ENCODE measurements at places on chromosomes 3 and 15.

GRCh38 chr3:111928613-111929012, 50.2 kb upstream of the ABHD10 start:
- no peak for DNase-seq

GRCh38 chr3:31219131-31219843, 313.4 kb upstream of the STT3B start:
- no peak for DNase-seq

GRCh38 chr15:40274350-40275274, 8.3 kb downstream of the ANKRD63 start:
- peak; percentile 73 for DNase-seq

DNA sequence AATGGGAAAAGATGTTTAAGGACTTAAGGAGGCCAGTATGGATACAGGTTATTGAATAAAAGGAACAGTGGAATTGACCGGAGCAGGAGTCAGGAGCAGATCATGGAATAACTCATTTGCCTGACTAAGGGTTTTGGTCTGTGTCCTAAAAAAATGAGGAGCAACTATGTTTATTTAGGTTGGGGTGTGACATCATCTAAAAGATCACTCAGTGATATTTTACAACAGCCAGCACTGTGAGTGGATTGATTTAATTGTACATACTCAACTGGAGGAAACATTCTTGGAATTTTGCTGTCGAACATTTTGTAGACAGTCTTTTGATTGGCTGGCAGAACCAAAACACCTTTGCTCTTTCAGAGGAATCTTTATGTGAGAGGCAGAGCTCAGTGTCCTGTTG, 348.6 kb upstream of the CDIN1 start:
- DNase-seq: no peak

GRCh38 chr3:98761643-98762229, 1.4 kb upstream of the ST3GAL6 start:
- no peak for DNase-seq

DNA sequence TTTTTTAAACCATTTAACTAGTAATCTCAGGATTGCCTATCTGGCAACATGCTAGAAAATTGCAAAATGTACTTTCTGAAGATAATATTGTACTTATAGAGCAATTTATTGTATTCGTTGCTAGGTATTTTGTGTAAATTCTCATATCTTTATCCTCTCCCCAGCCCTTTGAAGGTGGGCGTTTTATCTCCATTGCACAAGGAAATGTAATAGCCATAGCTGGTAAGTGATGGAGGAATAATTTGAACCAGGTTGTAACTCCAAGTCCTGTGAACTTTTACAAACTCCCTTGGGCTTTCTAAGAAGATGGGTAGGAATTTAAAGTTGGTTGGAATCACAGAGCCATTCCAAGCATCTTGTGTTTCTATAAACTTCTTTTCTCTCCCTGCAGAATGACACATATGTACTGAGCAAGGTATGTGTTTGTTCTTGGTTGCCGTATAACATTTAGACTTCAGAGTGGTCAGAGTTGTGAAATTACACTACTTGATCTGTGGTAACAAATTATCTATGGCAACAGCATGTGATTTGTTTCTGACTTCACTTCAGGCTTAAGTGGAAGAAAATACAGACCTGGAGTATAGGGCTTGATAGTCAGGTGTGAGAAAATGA, 170.9 kb downstream of the AKAP13 start:
- no peak for DNase-seq

DNA sequence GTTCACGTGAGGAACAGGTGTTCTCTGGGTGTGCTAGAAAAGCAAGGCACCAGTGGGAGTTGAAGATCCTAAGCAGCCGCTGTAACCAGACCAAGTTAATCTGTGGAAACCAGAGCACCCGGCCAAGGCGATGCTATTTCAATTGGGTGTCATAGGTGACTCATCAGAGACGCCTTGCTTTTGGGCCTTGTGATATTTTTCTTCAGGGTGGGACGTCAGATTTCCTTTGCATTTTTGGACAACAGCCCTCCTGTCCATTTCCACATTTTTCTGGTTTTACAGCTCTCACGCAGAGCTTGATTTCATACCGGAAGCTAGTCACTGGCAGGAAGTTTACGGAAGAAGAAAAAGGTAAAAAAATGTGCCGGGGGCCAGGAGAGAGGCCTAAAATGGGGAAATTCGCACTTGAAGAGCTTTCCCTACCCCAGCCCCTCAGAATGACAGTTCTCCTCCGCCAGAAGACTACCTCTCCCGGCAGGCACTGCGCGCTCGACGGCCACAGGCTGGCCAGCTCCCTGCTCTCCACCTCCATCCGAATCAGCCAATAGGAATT, 471 bp upstream of the KBTBD8 start:
- DNase-seq: no peak

- DNase-seq: no peak
Observed at GRCh38 chr3:97967966-97968365, 4.3 kb downstream of the RIOX2 start.

DNA sequence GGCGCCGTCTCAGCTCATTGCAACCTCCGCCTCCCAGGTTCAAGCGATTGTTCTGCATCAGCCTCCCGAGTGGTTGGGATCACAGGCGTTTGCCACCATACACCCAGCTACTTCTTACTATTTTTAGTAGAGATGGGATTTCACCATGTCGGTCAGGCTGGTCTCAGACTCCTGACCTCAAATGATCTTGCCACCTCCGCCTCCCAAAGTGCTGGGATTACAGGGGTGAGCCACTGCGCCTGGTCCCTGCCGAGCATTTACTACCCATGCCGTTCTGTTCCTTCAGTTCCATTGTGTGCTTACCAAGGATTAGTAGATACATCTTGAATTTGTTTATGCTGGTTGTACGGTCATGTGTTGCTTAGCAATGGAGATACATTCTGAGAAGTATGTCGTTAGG, 10.3 kb downstream of the CHD2 start:
- DNase-seq: no peak

DNA sequence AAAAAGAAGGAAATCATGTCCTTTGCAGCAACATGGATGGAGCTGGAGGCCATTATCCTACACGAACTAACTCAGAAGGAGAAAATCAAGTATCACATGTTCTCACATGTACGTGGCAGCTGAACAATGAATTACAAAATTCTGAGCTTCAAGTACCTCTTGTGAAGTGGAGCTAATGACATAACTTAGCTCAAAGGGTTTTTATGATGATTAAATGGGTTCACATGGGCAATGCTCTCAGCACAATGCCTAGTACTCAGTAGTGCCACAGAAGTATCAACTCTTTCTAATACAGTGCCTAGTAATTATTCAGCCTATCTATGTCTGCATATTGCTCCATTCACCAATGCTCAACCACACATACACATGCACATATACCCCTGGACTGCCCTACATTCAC, 407.5 kb upstream of the WNT5A start:
- DNase-seq: no peak

DNA sequence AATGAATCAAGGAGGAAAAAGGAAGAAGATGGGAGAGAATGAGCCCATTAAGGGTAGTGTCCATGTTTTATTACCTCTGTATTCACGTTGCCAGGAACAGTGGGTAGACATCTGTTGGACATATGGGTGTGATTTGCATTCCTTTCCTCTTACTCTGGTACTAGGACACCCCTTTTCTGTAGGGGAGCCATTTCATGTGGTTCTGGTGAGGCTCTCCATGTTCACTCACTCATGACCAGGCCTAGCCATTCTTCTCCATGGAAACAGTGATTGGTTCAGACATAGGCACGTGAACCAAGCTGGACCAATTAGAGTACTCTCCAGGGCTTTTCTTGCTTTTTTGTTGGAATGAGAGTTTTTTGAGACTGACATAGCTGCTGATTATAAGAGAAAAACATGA, 39.6 kb upstream of the PDCD6IP start:
- DNase-seq: no peak
